Stimulated activated CD4-positive, alpha-beta T cell treated with anti-CD3 and anti-CD28 coated beads, Interleukin-4, amount 100 ng/mL, for 1 hour (primary cell): ENCODE measurements at places on chromosomes 3 and 15.

DNA sequence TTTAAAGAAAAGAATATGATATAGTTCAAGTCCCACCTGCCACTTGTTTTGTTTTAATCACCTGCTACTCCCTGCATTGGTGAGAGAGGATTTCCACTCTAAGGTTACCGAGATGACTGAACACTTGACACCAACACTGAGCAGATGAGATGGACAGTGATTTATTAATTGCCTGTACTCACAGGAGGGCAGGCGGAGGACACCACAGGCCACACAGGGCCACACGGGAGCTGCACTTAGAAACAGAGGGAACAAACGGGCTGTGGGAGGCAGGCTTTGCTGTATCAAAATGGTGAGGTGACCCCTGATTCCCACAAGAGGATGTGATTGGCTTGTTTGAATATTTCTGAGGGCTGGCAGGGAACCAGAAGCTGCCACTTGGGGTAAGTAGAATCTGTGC, 10.8 kb downstream of the MINAR1 start:
- DNase-seq = no peak

DNA sequence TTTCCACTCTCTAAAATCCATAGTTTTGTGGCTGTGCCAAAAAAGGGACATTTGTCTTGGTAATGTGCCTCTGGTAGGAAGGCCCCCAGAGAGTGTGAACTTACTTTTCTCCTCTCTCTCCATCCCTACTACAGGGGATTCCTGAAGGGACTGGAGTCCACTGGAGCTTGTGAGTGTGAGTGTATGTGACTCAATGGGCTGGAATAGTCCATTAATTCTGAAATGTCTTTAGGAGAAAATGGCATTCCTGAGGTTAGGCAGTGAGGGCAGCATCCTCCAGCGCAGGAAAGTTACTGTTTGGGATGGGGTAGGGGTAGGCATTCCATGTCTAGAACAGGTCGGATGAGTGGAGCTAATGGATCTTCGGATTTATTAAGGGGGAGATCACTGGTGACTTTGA, 59.8 kb upstream of the CACNA2D3 start:
- no peak for DNase-seq

- DNase-seq = no peak
These were observed 9.0 kb downstream of the DPH3 start for GRCh38 chr3:16255726-16256125.

- no peak for DNase-seq
These were observed 51.9 kb downstream of the EPHB1 start for GRCh38 chr3:134846911-134847317.
